ENCODE measurements at places on chromosomes 5 and 9.

DNA sequence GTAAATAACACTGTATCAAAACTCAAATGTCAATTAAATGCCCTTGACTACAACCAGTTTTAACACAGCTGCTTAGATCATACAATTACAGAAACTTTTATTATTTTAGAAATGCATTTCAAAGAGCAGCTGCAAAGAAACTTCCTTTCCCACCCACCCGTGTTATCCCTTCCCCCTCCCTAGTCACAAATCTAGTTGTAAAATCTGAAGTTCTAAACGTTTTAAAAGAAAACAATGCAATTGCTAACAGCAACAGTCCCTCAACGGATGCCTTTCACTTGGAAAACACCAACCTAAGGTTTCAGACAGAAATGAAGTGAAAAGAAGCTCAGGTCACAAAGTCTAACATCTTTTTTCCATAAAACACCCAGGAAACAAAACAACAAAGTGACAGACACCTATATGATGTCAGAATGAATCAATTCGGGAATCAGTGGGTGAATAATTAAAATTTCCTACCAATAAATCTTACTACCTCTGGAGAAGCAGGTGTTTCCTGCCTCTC lies 100.3 kb downstream of the FBXW11 start:
- no peak for DNase-seq

GRCh38 chr5:74801941-74802340 lies 34.9 kb downstream of the NSA2 start:
- DNase-seq: no peak

DNA sequence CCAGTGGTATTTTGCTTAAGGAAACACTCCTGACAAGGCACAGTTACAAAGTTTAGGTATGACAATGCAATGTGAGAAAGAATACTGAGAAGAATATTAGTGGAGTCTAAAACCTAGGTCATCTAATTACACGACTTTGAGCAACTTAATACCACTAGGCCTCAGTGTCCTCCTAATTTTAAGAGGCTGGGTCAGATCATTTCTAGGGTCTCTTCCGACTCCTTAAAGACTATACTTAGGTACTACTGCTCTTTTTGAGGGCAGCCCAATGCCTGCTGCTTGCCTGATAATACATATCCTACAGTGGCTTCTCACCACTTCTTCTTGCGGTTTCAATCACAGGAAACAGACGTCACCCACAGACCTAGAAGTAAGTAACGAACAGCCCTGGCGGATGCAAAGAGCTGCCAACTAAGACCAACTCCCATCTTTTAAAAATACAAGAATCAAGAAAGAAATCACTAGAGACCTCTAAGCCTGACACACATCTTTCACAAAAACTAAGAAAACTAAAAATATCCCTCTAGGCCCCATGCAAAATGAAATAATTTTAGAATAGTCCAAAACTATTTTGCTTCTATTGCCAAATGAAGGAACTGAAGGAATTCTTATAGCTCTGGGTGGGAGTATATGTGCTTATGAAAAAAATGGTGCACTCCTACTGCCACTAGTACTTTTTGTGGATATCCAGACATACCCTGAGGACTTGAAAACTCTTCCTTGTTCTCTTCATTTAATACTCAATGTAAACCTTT lies 13.1 kb downstream of the DIAPH1 start:
- DNase-seq: peak; percentile 93

GRCh38 chr9:125812403-125812802 lies 65.2 kb downstream of the PBX3 start:
- DNase-seq: no peak

DNA sequence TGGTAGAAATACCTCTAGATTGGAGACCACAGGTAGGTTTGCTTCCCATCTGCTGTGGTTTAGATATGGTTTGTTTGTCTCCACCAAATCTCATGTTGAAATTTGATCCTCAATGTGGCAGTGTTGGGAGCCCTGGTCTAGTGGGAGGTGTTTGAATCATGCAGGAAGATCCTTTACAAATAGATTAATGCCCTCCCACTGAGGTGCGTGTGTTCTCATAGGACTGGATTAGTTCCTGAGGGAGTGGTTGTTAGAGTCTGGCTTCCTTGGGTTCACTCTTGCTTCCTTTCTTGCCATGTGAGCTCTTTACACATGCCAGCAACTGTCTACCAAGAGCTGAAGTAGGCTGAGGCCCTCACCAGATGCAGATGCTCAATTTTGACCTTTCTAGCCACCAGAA lies 391.1 kb upstream of the GRIA1 start:
- DNase-seq: no peak

GRCh38 chr5:180070756-180071530 lies 616 bp downstream of the RNF130 start:
- no peak for DNase-seq

- DNase-seq: no peak
Observed at GRCh38 chr9:13034694-13035002, 244.8 kb downstream of the MPDZ start.

DNA sequence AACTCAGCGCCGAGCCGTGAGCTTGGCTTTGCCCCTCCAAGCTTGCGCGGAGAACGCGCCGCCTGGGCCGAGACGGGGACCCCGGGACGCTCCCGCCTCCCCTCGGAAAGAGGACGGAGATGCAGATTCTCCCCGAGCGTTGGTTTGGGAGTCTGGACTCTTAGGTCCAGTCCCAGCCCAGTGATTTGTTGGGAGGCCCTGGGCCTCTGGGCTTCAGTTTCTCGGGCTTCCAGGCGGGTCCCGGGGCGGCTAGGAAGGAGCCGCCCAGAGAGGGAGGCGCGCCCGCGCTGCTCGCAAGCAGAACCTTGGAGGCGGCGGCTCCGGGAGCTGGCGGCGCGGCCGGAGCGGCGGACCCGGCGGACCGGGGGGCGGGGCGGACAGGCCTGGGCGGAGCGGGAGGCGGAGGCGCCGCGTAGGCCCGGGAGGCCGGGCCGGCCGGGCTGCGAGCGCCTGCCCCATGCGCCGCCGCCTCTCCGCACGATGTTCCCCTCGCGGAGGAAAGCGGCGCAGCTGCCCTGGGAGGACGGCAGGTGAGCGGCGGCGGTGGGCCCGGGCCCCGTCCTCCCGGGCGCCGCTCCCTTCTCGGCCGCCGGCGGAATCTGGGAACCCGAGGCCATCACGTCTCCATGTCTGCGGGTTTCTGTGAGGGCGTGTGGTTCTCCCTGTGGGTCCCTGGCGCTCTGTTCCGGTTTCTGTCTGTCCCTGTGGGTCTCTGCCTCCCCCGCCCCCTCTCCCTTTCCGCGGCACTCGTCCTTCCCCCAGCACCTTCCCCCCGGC lies at the start of gene B4GALT7:
Gene B4GALT7 (plus strand): TSS at position 402 of the 777 bp plus-strand sequence. CDS start 79 bp downstream, at position 481.
- DNase-seq: peak; percentile 90

GRCh38 chr5:171537923-171538537 lies 118.6 kb downstream of the FGF18 start:
- no peak for DNase-seq

DNA sequence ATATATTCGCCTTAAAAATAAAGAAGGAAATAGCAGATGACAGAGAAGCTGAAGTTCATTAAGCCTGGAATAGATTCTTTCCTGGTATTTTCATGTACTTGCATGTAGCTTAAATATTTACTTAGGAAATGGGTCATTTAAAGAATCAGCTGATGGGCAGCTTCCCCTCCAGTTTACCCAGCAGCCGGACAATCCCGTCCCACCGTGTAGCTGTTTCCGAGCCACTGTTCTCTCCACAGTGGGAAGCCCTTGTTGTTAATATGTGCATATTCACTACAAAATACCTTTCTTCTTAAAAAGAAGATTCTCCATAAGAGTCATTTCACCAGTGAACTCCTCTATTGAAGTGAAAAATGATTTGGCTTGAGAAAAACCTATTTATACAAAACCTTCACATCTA lies 187.0 kb downstream of the FANCC start:
- no peak for DNase-seq

GRCh38 chr5:150481972-150482406 lies 25.9 kb upstream of the NDST1 start:
- DNase-seq: peak; percentile 92
